ENCODE measurements at places on chromosomes 1 and 21.

DNA sequence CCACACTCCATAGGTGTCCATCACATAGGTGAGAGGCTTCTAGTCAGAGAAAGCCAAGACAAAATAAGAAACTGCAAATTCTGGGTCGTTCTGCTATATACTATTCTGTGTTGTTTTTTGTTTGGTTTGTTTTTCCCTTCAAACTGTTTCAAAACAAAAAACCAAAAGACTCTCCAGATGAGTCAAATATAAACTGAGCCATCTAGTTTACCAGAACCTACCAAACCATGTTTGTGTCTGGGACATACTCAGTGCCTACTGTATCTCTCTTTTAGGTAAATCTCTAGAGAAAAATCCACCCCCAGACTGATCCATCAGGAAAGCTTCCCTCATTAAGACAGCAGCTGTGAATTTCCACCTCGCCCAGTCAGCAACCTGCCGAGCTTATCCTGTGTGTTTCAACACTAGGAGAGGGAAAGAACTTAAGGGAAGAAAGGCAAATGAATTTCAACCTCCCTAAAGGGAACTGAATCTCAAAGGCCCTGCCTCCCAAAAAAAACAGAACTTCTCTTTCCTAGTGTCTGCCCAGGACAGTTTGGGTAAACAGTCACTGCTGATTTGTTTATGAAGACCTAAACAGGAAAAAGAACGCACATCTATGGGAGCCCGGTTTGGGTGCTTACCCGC, 17.2 kb downstream of the PPT1 start:
- DNase-seq = no peak

DNA sequence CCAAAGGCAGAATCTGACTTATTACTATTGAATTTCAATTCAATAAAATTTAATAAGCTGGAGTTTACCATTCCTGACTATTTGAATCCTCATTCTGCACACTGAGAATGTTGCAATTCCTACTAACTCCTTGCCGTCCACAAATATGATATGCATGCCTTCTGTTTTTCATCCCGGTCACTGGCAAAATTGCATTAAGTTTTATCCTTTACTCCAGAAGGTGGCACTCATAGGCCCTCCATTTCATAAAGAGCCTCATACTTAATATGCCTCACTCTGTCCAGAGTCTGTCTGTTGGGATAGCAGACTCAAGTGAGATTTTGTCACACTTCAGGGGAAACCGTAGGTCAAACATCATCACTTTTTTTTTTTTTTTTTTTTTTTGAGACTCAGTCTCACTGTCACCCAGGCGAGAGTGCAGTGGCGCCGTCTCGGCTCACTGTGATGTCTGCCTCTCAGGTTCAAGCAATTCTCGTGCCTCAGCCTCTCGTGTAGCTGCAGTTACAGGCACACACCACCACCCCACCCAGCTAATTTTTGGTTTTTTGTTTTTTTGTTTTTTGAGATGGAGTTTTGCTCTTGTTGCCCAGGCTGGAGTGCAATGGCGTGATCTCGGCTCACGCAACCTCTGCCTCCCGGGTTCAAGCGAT, 27.3 kb downstream of the F11R start:
- no peak for DNase-seq

DNA sequence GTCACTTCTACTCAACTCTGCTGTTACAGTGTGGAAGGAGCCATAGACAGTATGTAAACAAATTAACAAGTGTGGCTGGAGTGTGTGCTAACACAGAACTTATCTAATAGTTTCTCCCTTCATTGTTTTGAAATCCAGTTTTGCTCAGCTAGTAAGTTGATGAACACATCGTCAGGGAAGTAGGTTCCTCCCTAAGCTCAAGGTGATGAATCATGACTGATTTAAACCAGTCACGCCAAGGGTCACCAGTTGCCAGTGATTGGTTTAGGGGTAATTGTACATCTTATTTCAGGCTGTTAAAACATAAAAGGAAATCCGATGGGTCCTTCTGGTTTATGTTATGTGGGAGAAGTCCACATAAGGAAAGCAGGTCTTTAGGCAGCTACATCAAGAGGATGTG, 97.0 kb upstream of the CHODL start:
- no peak for DNase-seq

DNA sequence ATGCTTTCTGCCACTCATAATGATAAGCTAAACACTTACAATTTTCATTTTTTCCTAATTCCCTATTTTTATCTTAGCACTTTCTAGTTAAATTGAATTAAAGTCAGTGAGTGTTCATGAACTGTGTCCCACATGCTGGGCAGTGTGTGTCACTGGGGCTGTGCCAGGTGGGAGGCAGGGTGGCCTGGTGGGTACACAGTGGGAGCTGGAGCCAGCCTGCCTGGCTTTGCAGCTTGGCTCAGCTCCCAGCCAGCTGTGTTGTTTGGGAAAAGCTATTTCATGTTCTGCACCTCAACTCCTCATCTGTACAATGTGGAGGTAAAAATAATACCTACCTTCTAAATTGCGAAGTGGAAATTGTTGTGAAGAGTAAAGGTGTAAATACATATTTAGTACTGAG, 238.4 kb downstream of the PLA2G4A start:
- DNase-seq = no peak

DNA sequence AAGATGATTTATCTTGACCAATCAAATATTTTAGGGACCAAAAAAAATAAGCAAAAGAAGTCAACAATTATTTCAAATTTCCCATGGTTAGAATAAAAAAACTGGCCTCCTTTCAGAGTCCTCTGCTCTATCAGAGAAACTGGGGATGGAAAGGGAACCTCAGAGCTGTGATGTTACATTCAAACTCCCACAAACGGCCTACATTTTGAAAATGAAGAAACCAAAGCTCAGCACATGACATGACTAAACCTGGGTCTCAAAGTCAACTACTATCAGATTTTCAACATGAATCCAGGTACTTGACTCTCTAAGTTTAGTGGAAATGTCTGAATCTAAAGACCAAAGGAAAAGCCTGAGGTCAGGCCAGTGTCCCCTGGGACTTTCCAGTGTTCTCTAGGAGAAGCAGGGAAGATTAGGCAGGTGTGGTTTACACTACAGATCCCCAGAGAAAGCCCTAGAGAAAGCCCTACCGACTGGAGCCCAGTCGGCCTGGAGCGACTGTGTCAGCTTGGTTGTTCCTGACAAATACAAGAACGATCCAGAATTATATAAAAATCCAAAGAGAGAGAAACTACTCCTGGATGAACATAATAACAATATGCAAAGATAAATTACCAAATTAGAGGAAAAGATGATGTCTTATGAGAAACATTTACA, 24.8 kb downstream of the JAK1 start:
- DNase-seq = no peak

DNA sequence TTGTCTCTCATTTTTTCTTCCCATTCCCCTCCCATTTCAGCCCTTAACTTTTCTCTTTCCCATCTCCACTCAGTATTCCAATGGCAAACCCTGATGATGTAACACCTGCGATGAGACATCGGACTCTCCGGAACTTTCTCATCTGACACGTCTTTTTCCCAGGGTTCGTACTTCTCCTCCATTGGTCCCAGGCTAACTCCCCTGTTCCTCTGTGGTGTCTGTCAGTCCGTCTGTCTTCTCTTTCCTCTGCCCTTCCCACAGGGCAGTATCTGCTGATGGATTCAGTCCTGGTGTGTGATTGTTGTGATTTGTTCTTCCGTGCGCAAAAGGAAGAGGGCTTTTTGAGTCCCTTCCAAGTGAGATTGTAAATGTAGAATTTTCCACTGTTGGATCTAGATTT, 27.7 kb downstream of the VANGL2 start:
- no peak for DNase-seq

DNA sequence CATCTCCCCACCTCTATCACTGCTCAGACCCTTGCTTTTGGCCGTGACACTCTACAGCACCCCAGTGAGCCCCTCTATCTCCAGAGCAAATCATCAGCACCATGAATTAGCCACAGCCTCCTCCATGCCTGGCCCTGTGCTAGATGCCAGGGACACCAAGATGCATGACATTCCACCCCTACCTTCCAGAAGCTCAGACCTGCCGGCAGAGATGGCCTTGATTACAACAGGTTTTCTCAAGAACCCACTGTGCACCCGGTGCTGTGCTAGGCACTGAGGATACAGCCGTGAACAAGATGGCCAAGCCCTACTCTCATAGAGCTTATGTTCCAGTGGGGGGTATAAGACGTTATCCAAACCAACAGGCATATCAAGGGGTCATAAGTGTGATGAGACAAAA, 30.6 kb downstream of the CDK18 start:
- DNase-seq = no peak

DNA sequence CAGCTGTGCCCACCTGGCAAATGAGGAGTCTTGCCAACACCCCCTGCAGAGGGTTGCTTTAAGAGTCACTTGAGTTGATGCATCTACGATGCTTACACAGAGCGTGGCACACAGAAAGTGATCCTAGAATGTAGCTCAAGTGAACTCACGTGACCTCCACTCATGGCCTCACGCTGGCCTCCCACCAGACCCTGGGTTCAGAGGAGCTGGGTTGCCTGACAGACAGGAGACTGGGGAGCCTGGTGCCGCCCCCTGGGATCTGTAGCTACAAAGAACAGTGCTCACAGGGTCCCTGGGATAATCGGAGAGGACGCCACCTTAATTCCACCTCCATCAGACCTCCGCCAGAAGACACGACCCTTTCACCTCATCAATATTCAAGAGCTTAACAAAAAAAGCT, 81.4 kb upstream of the CASZ1 start:
- DNase-seq = no peak

Measured in LNCaP clone FGC (cell line).